Activated CD4-positive, CD25-positive, alpha-beta regulatory T cell treated with anti-CD3 and anti-CD28 coated beads, Interleukin-2, amount 50 U/mL, for 24 hours (primary cell): ENCODE measurements at places on chromosomes 4 and X.

- ATAC-seq = no peak
These were observed 208.2 kb downstream of the TENM3 start for GRCh38 chr4:182451441-182451840.

DNA sequence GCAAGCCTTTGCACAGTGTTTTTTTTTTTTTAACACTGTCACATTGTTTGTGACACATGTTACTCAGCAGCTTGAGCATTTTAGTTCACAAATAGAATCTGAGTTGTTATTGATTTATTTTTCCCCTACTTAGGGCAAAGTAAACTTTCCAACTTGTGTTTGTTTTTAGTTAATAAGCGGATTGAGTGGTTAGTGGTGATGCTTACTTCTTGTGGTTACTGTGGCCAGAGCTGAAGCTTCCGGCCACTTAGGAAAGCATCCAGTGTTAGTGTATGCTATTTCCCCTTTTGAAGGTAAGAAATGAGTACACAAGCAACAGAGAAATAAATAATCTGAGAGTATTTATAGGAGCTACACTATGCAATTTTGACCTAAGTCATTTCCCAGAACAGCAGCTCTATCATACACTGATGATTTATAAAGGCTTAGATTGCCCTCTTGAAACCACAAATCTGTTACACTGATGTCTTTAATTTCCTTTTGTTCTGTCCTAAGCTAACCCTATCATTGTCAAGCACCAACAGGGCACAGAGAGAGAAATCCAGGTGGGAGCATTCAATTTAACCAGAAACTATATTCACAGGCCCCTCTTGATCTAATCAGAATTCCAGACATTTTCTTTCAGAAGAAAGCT, 2464.6 kb downstream of the PCDH7 start:
- no peak for ATAC-seq

DNA sequence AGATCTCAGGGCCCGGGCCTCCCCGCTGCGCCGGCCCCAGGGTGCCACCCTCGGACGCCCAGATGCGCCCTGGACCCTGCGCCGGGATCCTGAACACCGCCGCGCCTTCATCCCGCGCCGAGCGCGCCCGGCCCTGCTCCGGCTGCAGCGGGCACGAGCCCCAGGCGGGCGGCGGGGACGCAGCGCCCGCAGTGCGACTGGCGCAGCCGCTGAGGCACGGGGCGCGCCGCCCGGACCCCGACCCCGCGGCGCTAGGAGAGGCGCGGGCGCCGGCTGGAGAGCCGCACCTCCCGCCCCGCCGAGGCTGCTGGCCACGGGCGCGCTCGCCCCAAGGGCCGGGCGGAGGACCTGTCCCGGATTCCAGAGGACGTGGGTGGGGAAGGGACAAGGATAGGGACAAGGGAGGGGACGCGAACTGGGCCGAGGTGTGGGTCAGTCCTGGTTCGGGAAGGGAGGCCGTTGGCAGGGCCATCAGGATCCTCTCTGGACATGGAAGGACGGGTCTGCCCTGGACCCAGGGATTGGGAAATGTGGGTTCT, 1.1 kb downstream of the ZFYVE28 start:
- no peak for ATAC-seq

GRCh38 chr4:48553720-48554119, 63.7 kb downstream of the ZAR1 start:
- no peak for ATAC-seq

DNA sequence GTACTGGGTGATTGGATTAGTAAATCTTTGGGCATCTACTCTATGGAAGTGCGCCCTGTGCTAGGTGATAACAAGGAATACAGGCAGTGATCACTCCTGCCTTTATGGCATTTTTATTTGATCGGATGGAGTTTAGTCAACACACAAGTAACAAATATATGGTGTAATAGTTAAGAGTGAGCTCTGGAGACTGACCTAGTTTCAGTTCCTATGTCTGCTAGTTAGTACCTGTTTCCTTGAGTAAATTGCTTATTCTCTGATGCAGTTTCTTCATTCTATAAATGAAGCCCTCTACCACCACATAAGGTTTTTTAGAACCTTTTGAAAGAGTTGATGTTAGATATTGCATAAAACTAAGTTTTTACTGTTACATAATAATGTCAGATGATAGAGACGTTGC, 134.6 kb downstream of the KDM6A start:
- ATAC-seq = no peak

- no peak for ATAC-seq
These were observed 113.0 kb upstream of the VAMP7 start for GRCh38 chrX:155767876-155768769.

DNA sequence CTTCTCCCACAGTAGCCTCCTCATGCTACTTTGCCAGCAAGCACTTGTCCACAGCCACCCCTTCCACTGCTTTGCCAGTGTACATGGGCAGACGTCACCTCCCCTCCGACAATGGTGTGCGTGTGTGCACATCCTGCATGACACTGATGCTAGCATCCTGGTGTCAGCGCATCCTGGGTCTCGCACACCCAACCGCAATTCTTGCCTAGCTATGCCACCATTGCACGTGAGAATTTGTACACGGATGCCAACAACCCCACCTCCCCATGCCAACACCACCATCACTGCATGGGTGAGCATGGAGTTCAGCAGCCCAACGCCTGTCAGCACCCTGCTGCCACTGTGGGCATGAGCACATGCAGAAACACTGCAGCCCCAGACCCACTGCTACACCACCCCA, 550.0 kb downstream of the STPG2 start:
- ATAC-seq = no peak

DNA sequence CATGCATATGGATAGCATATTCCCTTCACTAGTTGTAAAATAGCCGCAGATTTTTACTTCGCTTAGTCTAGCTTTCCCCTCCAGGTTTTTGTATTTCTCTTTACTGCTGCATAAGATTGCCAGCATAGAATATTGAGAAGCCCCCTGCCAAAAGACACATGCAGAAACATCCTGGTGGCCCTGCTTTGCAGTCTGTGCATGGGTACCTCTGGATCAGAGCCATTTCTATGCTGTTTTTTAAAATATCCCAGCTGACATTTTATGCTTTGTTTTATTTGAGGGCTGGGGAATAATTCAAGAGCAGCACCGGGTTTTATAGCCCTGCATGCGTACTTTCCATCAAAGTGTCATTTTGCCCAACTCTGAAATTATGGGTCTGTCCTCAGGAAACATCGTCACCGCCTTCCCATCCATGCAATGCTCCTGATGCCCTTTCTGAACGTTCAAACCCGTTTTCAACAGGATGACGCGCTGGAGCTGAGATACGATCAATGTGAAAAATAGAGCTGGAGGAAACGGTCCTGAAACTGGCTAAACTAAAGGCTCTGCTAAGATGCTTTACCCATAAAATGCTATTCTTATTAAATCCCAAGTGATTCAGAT, 314.3 kb downstream of the EVC2 start:
- ATAC-seq = no peak

- ATAC-seq = no peak
These were observed 16.4 kb downstream of the ANKRD50 start for GRCh38 chr4:124696182-124696581.

- ATAC-seq = no peak
These were observed 2.6 kb upstream of the MID2 start for GRCh38 chrX:107823042-107823441.

DNA sequence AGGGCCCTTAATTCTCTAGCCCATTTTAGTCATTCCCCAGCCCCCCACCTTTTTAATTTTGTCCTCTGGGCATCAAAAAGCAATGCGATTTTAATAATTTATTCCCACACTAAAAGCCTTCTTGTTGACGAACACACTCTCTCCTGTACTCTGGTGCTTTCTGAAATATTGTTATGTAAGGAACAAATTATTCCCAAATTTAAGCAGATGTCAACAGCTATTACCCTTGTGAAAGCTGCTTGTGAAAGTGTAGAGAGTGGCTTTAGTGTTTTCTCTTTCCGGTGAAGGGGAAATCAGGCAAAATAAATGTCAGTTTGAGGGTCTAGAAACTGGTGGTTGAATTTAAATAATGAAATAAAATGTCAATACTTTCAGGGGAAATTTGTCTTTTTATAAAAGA, 221.2 kb upstream of the CNKSR2 start:
- ATAC-seq = no peak

DNA sequence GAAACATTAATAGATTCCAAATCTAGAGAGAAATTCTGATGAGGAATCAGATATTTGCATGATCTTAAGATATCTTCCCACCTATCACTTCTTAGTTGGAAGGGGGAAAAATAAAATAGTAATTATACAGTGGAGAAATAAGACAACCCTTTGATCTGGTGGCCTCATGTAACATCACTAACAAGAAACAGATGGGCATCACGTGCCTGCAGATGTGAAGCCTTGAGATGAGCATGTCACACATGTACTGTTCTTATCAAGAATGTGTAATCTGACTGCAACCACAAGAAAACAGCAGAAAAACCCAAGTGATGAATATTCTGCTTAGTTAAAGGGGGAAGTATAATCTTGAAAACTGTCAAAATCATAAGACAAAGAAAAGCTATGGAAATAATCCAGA, 31.4 kb upstream of the NKX6-1 start:
- ATAC-seq = no peak

GRCh38 chrX:16308773-16309172, 141.5 kb downstream of the MAGEB17 start:
- ATAC-seq = no peak

- ATAC-seq = no peak
These were observed 99.3 kb upstream of the ARMCX2 start for GRCh38 chrX:101759000-101759399.

- ATAC-seq = no peak
These were observed 7.4 kb downstream of the ADRA2C start for GRCh38 chr4:3773552-3774001.

DNA sequence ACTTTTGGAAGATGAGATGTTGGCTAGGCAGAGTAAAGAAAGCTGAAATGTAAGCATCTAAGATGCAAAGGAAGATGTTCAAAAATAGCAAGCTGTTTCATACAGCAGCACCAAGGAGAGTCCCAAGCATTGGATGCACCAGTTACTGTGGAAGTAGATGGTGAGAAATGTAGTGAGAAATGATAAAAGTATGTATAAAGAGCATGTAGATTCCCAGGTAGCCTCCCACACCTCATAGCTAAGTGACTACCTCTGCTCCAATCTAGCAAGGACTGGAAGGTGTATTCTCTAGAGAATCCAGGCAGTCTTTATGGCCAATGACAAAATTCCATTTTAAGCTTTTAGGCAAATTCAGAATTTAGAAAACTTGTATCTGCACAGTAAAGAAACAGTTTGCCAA, 50.9 kb upstream of the C4orf54 start:
- ATAC-seq = no peak

DNA sequence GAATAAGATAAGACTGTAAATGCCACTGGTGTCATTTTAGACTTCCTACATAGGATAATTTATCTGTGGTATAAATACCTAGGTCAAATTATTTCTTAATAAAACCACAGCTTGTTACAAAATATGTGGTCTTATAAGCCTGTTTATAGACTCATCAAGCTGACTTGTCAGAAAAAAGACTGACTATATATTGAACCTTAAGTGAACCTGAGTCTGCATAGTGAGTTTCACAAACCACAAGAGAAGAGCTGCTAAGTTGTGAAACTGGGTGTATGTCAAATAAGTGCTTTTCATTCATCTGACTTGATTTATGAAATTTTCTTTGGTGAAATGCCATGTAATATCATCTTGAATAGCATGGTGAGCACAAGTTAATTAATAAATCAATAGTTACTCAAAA, 48.4 kb upstream of the TMPRSS11A start:
- no peak for ATAC-seq

GRCh38 chr4:64271601-64272081, 137.6 kb downstream of the TECRL start:
- ATAC-seq = no peak

DNA sequence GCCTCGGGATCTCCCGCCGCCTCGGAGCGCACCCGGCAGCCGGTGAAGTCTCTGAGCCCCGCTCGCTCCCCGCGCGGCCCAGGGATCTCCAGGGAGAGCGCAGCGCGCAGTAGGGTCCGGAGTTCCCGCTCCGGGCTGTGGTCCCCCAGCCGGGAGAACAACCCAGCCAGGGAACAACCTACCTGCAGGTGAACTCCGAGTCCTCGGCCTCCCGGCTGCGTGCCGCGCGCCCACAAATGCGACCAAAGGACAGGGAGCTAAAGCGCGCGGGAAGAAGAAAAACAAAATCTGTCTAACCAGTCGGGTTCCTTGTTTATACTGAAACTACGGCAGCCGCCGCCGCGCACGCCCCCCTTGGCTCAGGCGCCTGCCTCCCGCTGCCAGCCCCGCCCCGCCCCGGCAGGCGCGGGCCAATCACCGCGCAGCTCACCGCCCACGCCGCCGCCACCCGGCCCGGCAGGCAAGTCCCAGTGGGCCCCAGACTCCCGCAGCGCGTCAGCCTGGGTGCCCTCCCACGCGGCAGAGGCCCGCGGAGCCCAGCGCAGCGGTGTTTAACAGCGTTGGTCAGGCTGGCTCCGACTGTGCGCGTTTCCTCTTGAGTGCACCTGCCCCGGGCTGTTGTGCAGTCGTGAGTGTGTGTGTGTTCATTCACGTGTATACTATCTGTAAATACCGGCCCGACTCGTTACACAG, at the start of gene RASGEF1B:
Gene RASGEF1B (minus strand): TSS at position 320 of the 693 bp plus-strand sequence. CDS start 12,399 bp downstream, outside the sequence.
- ATAC-seq = peak; percentile 91

DNA sequence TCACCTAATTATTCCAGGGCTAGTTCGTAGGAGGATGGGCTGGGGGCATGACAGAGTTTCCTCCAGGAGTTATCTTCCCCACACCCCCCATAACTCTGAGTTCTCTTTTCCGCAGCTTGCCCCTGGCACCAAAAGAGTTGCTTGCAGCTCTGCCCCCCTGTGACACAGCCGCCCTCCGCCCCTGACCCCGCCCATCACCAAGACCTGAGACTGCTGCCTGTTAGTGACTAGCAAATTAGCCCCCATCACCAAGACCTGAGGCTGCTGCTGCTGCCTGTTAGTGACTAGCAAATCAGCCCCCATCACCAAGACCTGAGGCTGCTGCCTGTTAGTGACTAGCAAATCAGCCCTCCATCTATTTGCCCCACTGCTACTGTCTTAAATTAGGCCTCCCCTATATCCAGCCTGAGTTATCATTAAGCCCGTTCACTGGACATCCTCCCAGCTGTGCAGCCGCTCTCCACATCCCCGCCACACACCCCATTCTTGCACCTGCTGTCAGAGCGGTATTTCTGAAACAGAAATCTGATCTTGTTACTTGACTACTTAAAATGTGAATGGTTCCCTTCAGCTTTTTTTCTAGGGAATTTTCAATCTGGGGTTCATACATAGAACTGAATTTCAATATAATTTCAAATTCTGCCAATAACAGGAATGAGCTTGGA, 1.5 kb upstream of the PAPSS1 start:
- no peak for ATAC-seq

DNA sequence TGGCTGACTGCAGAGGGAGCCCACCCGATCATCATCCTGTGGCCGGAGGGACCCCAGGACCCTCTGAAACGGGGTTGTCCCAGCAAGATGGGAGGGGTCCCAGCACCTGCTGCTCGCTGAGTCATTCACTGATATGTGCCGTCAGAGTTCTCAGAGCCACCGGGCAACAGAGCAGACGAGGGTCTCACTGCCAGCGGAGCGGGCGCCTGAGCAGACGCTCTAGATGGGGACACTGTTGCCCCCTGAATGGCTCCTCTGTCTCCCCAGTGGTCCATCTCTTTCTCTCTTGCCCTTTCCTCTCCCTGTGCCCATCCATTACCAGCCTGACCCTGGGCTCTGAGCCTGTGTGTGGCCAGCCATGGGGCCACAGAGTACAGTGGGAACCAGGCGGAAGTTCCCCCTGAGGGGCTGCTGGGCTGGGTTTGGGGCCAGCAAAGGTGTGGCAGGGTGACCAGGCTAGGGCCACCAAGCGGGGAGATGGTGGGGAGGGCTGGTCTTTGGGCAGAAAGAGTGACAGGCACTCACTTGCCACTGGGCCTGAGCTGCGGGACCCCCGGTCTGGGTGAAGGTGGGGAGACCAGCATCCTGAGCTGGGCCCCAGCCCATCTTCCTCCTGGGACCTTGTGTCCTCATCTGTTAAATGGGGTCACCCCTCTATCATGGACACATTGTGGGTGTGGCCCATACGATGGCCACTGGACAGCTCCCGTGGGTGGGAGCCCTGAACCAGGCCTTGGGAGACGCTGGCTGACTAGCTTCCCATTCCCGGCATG, 90.9 kb downstream of the HMX1 start:
- ATAC-seq = no peak
